ENCODE measurements at places on chromosomes 7 and 10. TPM values are rescaled to one million over a fixed set of nuclear protein-coding genes. Genes with fewer than 3 reads are reported as not detected.

GRCh38 chr10:124220547-124220946, 127.1 kb upstream of the CHST15 start:
- DNase-seq: no peak

- no peak for DNase-seq
These were observed 1106.2 kb upstream of the LRRN3 start for GRCh38 chr7:109984729-109985128.

GRCh38 chr10:84375011-84375410, 46.6 kb downstream of the CCSER2 start:
- DNase-seq: no peak

Gene ATRNL1
- total RNA-seq: 17.6 TPM

Gene OLAH
- total RNA-seq: not detected

DNA sequence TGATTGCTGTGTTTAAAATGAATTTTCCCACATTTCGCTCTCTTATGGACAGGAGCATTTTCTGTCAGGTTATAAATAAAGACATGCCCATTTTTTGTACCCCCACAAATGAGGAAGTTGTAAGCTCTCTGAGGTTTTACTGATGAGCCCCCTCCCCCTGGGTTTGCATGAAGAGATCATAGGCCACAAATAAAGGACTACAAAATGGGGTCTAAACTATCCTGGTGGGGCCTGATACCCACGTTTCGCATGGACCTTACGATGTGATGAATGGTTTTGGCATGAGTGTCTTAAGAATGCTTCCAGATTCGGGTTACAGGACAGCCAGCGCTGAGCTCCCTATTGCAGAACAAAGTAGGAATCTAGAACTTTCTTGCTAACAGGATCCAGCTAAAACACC, 5.8 kb downstream of the IKZF1 start:
- DNase-seq: no peak

Gene WIPF3
- total RNA-seq: 12.1 TPM
